HT-29 (cell line): ENCODE measurements at places on chromosomes 4 and X. TPM values are rescaled to one million over a fixed set of nuclear protein-coding genes. Genes with fewer than 3 reads are reported as not detected.

The MAGEC3 gene
- total RNA-seq: not detected in 2 replicates

GRCh38 chrX:11786862-11787261 is 28.8 kb downstream of the MSL3 start:
- no peak for DNase-seq

- no peak for DNase-seq
Observed at GRCh38 chrX:87572901-87573300, 55.3 kb downstream of the KLHL4 start.

- DNase-seq: peak; percentile 93
Observed at GRCh38 chrX:119502727-119503483, 34.7 kb downstream of the SLC25A5 start.

The BRS3 gene
- not detected in 2 replicates for total RNA-seq

GRCh38 chr4:180156684-180157083 is 2086.5 kb upstream of the TENM3 start:
- DNase-seq: no peak

DNA sequence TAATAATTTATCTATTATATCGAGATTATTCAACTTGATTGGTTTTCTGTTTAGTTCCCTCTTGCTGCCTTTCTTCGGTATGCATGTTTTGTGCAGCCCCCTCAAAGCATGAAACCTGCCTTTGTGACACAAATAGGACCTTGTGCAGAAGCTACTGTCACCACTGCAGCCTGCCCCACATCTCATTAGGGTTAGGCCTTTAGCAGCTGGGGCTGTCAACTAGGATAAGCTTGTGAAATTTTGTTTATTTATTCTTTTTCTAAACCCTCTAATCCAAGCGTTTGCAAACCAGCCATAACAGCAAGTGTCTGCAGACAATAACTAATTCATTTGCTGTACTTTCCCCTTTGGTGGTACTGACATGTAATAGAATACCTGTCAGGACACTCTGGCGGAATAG is 258.9 kb downstream of the RCHY1 start:
- no peak for DNase-seq

- no peak for DNase-seq
Observed at GRCh38 chr4:1567808-1568581, 116.1 kb downstream of the FAM53A start.

DNA sequence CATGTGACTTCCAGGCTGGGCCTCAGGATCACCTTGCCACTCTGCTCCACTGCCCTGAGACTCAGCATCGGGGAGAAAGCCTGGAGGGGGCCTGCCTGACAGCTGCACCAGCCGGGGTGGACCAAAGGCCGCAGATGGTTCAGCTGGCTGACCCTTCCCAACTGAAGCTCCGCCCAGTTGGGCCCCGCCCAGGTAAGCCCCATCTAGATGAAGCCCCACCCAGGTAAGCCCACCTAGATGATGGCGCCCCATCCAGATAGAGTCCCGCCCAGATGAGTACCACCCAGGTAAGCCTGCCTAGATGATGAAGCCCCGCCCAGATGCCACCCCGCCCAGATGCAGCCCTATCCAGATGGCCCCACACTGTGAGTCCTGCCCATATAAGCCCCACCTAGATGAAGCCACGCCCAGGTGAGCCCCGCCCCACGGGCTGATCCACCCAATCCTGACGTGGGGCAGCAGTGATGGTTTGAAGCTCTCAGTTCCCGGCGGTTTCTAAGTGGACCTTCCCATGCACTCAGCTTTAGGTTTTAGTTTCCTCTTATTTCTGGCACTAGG is 10.0 kb downstream of the ZFYVE28 start:
- DNase-seq: no peak

GRCh38 chrX:13897566-13897965 is 80.7 kb upstream of the GPM6B start:
- DNase-seq: no peak

The RS1 gene
- not detected in 2 replicates for total RNA-seq

The DCK gene
- total RNA-seq: 12.0 and 16.9 TPM in 2 replicates

GRCh38 chr4:8325291-8325973 is 55.9 kb downstream of the HTRA3 start:
- DNase-seq: no peak

The ASB12 gene
- total RNA-seq: 0.05 TPM in 1 of 2 replicates, not detected in the other

The MAOB gene
- total RNA-seq: 1.1 and 1.7 TPM in 2 replicates

- no peak for DNase-seq
Observed at GRCh38 chrX:1440506-1440905, 12.2 kb downstream of the ASMTL start.

DNA sequence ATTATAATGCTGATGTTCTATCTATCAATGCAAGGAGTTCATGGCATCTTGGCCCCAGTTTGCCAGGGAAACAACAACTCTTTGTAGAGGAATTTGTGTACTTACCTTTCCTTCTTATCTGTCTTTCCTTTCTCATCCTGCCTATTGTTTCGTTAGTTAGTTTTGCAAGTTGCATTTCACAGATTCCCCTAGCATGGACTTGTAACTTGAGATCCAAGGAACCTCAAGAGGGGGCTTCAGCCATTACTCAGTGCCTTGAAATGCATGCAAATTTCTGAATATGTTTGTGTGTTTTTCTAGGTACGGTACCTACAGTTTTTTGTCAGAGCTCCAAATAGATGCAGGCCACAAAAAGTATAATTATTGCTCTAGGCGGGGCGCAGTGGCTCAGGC is 203.6 kb downstream of the LDB2 start:
- DNase-seq: no peak

The CENPVL1 gene
- not detected in 2 replicates for total RNA-seq

DNA sequence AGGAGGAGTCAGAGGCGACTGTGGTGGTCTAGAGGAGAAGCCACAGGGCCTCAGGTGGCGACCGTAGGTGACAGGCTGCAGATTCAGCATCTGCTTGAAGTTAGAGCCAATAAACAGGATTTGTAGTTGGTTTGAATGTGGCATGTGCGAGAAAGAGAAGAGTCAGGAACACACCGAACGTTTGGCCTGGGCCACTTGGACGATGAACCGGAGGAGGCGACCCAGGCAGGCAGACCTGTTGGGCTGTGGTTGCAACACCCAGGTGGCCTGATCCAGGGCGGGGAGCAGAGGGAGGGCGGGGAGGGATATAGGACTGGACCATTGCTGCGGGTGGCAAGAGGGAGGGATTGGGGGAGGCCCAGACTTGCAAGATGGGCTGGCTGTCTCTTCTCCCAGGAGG is 10.0 kb upstream of the PSAPL1 start:
- DNase-seq: no peak

The FAT4 gene
- not detected in 2 replicates for total RNA-seq

DNA sequence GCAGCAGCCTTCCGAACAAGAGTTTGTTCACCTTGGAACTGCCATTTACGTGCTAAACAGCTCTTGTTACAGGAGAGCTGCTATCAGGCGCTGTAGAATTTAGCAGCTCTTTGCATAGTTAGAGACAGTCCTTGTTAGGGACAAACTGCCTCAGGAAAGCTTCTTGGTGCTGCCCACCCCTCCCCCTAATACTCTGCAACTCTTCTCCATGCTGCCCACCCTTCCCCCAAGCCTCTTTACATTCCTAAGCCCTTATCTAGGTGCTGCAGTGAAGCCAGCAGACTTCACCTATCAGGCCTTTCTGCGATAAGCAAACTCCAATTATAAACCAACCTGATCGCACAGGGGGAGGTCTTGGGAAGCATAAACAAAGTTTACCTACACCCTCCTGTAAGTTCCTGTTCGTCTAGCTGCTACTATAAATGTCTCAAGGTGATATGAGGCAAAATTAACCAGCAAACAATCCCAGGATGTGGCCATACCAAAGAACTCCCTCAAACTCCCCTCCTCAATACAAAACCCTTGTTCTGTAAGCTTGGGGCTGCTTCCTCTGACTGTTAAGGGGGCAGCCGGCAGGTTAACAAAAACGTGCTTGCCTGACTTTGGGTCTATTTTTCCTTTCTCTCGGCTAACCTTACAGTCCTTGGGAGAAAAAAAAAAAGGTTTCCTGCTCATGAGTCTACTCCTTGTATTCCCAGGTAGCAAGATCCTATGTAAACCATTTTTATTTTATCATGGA is 74.0 kb upstream of the GC start:
- DNase-seq: no peak

DNA sequence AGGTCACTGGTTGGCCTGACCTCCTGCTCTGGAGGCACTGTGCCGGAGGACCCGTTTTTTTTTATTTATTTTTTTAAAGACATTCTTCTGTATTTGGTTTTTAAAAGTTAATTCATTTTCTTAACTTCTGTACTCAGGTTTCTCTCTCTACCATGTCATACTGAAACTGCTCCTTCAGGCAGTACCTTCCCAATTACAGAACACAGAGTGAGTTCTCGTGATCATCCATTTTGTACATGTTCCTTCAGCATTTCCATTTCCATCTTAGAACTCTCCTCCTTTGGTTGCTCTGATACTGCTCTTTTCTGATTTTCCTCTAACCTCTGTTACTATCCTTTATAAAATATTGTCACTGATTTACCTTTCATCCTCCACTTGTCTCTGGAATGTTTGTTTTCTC is 17.9 kb downstream of the UBE2K start:
- no peak for DNase-seq

GRCh38 chrX:11180571-11180970 is 69.4 kb downstream of the HCCS start:
- DNase-seq: no peak

The NOX1 gene
- total RNA-seq: 14.6 and 17.7 TPM in 2 replicates

GRCh38 chr4:184310171-184310567 is 92.5 kb upstream of the ENPP6 start:
- DNase-seq: no peak

DNA sequence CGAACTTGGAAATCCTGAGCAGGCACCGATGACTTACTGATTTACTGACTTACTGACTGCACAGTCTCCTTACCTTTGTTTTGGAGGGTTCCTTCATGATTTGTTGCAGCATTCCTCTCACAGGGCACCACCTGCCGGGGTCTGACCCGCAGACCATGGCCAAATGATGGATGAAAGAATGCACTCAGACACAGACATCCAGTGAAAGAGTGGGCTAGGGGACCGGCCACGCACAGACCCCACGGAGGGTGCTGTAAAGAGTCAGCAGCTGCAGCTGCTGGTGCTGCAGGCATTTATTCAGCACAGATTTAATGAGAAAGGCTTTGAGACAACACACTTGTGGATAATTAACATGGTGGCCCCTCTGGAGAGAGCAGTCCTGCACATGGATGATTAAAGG is 3.4 kb downstream of the MAGEB5 start:
- no peak for DNase-seq

GRCh38 chr4:187840814-187841213 is 154.8 kb upstream of the ZFP42 start:
- no peak for DNase-seq

The TAF9B gene
- 6.1 and 9.5 TPM in 2 replicates for total RNA-seq

DNA sequence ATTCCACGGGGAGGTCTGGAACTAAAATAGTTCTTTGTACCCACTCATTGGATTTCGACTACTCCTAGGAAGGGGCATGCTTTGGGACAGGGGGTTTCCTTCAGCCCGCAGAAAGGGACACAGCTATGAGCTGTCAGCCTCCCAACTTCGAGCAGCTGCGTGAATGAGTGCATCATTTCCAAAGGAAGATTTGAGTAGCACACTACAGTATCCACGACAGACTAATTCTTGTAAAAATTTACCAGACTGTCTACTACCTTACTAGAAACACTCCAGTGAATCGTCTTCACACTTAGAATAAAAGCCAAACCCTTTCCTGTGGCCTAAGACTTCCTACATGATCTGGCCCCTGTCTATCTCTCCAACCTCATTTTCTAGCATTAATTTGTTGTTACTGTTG is 101.9 kb downstream of the MAOA start:
- no peak for DNase-seq

DNA sequence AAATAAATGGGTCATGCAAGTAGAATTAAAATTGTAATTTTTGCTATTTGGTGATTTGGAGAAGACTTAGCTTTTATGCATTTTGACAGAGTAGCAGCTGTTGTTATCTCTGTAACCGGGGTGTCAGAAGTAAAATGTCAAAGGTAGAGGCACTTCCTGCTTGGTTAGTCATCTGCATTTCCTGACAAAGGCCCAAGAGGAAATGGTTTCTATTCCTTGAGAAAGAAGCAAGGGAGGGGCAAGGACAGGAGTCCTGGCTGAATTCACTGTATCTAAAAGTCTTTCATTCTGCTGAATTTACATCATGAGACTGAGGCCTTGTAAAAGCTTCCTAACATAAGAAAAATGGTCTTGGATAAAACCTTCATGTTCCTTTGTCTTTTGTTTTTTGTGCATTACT is 550.9 kb upstream of the BOD1L1 start:
- peak; percentile 72 for DNase-seq

- no peak for DNase-seq
Observed at GRCh38 chrX:153643431-153644351, 3.3 kb upstream of the DUSP9 start.

The KLF8 gene
- total RNA-seq: 1.0 and 1.5 TPM in 2 replicates

The NSG1 gene
- not detected in 2 replicates for total RNA-seq

GRCh38 chr4:52863324-52863723 is 1.2 kb downstream of the RASL11B start:
- DNase-seq: no peak

The LUZP4 gene
- not detected in 2 replicates for total RNA-seq

The SPANXC gene
- not detected in 2 replicates for total RNA-seq

DNA sequence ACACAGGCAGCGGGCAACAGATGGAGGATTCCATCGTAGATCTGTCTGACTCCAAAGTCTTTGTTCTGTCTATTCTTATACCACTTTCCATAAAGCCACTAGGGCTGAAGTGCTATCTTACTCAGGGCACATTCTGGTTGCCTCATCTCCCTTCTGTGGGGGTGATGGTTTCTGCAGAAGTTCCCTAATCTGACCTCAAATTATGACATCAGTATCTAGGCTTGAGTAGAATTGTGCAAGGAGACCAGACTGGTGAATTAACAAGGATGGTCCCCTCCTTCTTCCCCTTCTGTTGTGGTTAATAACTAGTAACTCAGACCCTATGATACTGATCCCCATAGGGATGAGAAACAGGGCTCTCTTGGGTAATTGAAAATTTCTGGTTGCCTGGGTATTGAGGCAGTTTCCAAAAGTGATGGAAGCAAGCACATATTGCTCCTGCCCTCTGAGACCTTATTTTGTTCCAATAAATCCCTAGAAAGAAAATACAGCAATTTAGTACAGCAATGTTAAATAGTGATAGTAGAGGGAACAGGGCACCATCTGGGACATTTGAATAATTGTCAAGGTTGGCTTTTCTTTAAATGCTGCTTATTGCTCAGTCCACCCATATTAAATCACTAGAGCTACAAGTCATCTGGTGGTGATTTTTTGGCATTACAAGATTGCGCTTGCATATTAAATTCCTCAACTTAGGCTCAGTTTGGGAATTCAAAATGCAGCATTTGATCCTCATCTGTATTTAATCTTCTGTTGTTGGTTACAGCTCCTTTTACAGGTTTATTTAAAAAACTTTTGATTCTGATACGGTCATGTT is 57.3 kb upstream of the AP1S2 start:
- no peak for DNase-seq

DNA sequence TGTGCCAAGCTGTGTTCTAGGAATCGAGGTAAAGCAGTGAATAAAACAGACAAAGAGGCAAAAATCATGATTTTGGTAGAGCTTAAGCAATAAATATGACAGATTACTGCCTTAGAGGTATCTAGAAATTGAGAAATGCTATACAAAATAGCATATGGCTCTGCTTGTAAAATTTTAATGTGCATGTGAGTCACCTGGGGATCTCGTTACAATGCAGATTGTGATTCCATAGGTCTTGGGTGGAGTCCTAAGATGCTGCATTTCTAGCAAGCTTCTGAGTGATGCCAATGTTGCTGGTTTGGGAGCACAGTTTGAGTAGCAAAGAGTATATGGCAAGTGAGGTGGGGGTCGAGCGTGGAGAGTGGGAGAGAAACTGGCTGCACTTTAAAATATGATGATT is 697.3 kb upstream of the MAGEB2 start:
- DNase-seq: peak; percentile 17

GRCh38 chr4:8401665-8402064 is 38.9 kb downstream of the ACOX3 start:
- DNase-seq: no peak
